ENCODE measurements at places on chromosomes 1 and 21.

DNA sequence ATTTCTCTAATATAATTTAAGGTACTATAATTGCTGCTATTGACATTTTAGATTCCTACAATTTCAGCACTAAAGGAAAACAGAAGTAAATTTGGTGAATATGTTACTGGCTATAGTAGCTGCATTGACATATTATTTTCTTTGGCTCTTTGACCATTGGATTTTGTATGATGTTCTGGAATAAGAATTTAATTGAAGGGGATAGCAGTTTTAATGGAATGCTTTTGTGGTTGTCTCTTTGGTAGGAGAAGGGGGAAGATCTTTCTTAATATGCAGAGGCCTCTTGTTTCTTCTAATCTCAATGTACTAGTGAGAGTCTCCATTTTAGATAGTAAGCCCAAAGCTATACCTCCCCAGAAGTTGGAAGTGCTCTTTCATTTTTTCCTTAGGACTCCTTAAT is 6.9 kb downstream of the DTL start:
- DNase-seq: no peak

GRCh38 chr21:45894450-45894825 is 87.1 kb upstream of the COL6A1 start:
- no peak for DNase-seq

GRCh38 chr1:195185736-195186135 is 1422.5 kb downstream of the KCNT2 start:
- no peak for DNase-seq

DNA sequence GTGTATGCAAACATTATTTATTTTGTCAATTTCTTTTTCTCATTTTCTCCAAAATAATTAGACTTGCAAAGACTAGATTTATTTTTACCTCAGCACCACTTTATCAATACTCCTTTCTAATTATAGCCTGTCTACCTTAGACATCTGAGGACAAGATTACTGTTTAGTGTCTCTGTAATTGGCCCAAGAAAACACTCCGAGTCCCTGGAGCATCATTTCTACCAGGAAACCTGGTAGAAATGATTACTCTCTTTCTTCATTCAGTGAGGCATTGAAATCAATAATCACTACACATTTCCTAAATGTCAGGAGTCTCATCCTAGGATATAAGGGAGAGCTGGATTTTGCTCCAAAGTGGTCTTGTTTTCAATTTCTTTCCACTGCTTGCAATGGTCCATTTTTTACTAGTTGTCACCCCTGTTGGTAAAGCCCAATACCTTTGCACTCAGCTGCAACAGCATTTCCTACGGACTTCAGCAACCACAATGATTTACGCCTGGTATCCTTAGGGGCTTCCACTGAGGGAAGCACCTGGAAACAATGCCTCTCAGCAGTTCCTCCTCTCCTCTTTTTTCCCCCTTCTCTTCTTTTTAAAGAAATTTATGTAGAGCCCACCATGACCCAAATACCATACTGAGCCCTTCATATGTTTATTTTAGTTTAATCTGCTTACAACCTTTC is 64.6 kb downstream of the GRIK1 start:
- no peak for DNase-seq

DNA sequence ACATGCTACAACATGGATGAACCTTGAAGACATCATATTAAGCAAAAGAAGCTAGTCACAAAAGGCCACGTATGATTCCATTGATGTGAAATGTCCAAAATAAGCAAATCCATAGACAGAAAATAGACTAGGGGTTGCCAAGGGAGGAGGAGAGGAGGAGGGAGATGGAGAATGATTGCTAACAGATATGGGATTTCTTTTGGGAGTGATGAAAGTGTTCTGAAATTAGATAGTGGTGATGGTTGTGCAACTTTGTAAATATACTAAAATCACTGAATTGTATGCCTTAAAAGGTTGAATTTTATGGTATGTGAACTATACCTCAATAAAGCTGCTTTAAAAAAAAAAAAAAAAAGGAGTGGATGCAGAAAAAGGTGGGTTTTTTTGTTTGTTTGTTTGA is 7.6 kb downstream of the CLSTN1 start:
- no peak for DNase-seq

GRCh38 chr21:45876381-45877170 is 105.0 kb upstream of the COL6A1 start:
- no peak for DNase-seq

DNA sequence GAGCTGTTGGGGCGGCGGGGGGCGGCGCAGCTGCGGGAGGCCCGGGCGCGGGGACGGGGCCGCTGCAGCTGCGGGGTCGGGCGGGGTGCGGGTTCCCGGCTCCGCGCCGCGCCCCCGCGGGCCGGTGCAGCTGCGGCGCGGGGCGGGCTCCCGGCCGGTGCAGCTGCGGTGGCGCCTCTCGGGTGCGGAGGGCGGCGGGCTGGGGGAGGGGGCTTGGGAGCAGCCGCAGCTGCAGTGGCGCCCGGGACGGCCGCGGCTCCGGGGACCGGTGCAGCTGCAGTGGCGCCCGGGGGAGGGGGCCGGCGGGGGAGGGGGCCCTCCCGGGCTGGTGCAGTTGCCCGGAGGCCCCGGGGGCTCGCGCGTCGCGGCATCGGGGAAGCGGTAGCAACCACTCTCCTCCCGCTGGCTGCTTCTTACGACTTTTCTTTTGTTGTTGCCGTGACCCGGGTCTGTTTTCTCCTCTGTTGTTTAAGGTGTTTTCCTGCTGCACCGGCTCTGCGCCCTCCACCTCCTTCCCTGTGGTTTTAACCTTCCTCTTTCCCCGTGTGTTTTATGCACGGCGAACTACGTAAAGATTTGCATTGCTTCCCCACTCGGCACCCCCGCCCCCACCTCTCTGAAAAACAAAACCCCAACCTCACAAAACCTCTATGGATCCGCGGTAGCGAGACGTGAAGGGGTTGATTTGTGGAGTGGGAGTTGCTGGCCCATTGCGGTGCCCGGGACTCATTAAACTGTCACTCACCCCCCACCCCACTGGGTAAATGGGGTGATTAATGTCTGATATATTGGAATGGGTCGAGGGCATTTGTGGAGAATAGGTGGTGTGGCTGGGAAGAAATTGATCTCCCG is 1.7 kb upstream of the ZBTB18 start:
- DNase-seq: no peak

DNA sequence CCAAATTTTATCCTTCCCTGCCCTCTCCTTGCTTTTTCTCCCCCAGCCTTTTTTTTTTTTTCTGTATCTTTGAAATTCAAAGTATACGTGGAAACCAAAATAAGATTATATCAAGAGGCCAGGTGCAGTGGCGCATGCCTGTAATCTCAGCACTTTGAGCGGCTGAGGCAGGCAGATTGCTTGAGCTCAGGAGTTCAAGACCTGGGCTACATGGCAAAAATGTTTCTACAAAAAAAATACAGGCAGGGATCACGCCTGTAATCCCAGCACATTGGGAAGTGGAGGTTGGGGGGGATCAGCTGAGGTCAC is 6.6 kb upstream of the PRCC start:
- DNase-seq: no peak

- no peak for DNase-seq
Observed at GRCh38 chr1:169091480-169091941, 15.0 kb upstream of the ATP1B1 start.

DNA sequence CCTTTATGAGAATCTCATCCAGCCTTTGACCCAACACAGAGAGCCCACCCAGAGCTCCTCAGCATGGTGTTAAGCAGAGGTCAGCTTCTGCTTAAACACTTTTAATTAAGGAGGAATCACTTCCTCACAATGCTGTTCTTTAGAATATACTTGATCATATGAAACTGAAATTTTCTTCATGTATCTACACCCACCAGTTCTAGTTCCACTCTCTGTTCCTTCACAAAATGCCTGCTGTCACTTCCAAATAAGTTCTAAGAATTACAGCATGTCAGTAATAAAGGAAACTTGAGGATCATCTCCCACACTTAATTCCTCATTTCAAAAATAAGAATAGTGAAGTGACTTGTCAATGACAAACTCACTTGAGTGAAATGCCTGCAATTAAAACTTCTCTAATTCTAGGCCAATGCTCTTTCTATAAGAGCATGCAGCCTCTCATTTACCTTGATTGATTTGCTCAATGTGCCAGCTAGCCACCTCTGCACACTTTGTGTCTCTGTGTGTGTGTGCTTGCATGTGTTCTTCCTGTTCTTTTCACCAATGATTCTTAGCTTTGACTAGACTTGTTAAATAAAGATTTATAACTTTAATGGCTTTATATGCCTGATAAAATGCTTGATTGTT is 356.3 kb downstream of the PLPP3 start:
- no peak for DNase-seq

- DNase-seq: no peak
Observed at GRCh38 chr1:9576903-9577302, 11.8 kb upstream of the TMEM201 start.

DNA sequence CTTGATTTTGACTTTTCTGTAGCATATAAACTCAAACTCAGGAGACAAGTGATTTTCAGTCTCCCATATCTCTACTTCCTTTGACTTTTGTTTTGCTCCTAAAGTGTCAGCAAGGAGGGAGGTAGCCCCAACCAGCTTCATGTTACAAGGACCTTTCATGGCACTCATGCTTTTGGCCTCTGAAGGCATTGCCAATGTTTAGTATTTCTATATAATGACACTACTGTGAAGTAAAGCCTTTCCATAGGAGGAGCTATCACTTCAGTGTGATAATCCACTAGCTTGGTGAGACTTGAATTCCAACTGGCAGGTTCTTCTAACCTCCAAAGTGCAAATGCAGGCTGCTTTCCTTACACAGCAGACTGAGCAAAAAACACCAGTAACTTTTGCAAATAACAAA is 14.4 kb downstream of the COLGALT2 start:
- no peak for DNase-seq

Measured in stimulated activated CD8-positive, alpha-beta memory T cell treated with anti-CD3 and anti-CD28 coated beads, Interleukin-7, amount 100 ng/mL, for 1 hour (primary cell).